ENCODE measurements at places on chromosomes 1 and 21.

GRCh38 chr21:34877485-34878128, 171.5 kb downstream of the RUNX1 start:
- no peak for DNase-seq

DNA sequence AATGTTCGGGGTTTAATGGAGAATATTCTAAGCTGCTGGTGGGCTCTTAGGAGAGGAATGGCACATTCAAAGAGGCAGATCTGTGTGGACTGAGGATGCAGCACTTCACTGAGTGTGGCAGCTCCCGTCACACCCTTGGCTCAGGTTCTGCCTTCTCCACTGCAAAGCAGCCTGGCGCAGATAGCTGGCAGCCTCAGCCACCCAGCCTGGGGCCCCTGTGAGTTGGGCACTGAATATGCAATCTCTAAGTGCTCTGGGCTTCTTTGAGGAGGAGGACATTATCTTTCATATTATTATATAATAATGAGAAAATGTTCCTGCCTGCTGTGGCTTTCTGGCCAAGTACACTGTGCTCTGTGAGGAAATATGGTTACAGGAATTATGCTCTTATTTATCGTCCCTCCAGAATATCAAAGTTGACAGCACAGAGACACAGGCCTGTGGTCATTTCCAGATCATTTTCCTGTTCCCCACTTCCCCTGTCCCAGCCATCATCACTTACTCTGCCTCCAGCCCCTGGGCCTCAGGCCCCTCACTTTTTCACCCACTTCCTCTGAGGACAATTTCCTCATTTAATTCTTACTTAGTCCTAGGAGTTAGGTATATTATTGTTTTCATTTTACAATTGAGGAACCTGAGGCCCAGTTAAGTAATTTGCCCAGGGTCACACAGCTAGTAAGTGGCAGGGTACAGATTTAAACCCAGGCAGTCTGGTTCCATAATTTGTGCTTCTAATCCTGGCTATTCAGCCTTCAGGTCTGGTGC, 53.6 kb downstream of the MAB21L3 start:
- peak; percentile 55 for DNase-seq

- DNase-seq = no peak
These were observed 40.5 kb downstream of the PATJ start for GRCh38 chr1:61782771-61783170.

DNA sequence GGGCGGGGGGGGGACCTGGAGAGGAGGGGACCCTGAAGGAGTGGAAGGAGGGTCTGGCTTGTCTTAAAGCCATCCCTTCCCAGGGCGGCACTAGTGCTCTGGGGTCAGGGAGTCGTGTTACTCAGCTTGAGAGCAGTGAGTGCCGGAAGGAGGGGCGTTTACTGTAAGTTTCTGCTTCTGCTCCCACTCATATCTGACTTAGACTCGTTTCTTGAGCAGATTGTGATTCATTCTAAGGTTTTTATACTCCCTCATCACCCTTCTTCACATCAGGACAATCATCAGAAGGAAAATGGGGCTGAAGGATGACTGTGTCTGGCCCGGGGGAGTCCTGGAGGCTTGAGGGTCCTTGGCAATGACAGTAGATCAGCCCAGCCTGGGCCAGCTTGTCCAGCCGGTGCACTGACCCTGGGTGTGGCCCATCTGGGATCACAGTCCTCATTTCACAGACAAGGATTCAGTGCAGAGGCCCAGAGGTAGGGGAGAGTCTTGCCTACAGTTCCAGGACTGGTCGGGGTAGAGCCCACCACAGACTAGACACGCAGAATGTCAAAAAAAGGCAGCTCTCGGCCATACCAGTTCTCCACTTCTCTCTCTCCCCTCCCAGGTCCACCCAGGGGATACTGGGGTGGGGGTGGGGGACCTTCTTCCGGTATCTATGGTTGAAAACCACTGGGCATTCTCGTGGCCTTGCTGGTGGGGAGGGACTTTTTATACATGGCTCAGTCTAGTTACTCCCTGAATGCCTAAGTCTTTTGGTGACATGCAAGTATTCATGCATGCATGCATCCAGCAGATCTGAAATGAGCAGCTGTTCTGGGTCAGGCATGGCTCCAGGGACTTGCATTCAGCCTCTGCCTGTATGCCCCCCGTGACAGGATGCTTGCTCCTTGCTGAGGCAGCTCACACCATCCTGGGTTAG, 5.1 kb downstream of the TNFRSF8 start:
- DNase-seq = no peak

DNA sequence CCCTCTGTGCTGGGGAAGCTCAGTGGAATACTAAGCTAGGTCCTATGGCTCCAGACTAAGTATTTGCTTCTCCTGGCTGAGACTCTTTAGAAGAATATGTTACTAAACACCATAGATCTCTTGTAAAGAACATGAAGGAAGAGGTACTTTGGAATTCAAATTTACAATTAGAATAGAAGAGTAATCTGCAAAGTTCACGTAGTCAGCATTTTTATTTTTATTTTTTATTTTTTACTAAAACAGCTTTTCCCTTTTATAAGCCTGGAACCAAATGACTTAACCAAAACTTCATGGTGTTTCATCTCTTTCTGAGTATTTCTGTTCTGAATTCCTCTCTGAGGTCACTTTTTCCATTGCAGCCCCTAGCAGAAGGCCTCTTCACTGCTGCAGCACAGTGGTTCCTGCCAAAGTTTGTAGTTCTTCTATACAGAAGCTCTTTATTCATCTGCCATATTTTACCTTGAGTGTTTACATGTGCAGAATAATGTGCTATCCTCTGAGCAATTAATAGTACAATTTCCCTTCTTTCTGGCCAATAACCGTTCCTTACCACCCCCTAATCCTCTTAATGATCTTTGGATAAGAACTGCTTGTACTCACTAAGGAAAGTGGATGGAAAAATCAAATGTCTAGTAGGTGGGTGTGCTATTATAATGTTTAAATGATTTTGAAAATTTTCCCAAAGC, 27.2 kb downstream of the TSEN15 start:
- no peak for DNase-seq

- DNase-seq = peak; percentile 1
These were observed 30.6 kb downstream of the CDK18 start for GRCh38 chr1:205535096-205535495.

DNA sequence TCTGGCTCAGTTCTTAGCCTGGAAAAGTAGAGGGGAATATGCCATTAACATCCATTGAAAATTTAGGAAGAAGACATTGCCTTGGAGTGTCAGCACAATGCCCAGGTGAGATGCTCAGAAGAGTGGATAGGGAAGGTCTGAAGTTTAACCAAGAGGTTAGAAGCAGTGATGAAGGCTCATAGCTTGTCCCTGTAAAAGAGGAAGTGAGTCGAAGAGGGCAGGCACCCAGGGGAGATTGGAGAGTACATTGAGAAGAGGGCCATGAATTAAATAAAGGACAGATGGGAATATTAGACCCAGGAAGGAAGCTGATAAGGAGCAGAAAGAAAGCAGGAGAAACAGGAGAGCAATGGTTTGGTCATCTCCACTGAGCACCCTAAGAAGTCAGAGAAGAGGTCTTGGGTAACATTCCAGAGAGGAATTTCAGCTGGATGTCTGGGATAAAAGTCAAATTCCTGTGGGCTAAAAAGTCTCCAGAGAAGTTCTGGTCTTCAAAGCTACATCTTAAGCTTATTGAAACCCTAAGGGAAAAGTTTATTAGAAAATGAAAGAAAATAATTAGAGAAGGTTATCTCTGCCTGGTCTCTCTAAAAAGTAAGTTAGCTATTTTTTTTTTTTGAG, 17.3 kb downstream of the C8B start:
- DNase-seq = no peak

DNA sequence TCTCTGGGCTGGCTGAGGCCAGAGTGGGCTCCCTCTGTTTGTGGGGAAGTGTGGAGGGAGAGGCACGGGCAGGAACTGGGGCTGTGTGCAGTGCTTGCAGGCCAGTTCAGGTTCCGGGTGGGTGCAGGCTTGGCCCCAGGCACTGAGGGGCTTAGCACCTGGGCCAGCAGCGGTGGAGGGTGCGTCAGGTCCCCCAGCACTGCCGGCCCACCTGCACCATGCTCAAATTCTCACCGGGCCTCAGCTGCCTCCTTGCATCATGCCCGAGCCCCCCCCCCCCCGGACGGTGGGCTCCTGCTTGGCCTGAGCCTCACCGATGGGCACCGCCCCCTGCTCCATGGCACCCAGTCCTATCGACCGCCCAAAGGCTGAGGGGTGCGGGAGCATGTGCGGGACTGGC, 26.3 kb upstream of the FCGR2A start:
- no peak for DNase-seq

DNA sequence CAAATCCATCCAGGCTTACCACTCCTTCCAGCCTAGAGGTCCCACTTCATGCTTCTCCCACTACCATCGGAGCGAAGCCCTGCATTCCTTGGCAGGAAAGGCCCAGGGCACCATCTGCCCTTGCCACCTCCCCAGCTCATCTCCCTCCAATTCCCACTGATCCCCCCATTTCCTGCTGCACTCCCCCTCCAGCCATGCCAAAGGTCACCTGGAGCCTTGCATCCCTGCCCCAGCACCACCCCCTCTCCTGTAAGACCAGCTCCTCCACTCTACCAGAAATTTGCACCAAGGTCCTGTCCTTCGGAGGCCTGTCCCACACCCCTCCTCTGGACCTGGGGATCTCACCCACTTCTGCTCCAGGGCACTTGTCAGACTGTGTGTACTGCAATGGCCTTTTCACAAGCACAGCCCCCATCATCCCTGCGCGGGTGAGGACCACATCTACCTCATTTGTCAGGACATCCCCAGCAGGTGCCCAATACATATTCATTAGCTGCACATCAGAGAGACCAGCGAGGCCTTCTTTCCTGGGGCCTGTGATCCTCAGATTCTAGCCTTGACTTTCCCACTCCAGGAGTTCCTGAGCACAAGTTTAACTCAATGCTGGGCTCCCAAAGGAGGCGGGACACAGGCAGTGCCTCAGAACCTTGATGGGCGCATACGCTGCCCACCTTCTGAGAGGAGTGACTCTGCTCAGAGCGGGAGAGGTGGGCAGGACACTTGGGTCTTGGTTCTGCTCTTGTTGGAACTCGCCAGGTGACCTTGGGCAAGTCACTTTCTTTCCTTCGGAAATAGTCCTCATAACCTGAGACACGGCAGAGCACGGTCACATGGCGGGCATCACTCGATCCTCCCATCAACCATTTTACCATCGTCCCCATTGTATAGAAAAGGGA, 49.9 kb upstream of the EDN2 start:
- no peak for DNase-seq

DNA sequence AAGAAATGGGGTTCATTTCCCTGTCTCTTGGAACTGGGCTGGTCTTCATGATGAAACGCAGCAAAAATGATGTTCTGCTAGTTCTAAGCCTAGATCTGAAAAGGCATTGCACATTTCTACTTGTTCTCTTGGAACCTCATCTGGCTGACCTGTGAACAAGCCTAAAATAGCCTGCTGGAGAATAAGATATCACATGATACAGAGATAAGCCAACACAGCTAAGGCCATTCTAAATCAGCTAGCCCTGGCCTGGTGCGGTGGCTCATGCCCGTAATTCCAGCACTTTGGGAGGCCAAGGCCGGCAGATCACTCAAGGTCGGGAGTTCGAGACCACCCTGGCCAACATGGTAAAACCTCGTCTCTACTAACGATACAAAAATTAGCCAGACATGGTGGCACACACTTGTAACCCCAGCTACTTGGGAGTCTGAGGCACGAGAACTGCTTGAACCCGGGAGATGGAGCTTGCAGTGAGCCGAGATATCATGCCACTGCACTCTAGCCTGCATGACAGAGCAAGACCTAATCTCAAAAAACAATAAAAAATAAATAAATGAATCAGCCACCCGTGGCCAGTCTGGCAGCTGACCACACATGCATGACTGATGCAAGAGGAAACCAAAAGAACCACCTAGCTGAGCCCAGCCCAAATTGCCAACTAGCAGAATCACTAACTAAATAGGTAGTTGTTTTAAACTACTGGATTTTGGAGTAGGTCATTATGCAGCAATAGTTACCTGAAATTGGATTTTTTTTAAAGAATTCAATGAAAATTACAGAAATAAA, 18.0 kb downstream of the CD244 start:
- no peak for DNase-seq

- DNase-seq = no peak
These were observed 79.6 kb downstream of the DOP1B start for GRCh38 chr21:36236052-36236730.

- no peak for DNase-seq
These were observed 25.3 kb downstream of the YARS1 start for GRCh38 chr1:32791881-32792280.

DNA sequence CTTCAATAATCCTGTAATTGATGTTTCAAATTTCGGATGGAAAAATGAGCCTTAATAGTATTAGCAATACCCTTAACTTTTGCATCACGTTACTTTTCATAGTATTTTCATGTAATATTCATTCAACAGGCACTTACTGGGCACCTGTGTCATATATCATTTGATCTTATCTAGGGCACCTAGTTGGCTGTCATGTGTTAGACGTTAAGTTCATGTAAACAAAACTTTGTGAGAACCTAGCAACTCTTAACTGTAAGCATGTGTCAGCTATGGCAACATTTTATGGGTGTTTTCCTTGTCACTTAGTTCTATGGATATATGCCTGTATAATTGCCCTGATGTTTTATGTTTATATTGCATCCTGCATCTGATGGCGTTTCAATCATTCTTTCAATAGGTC, 777 bp downstream of the LAMC2 start:
- no peak for DNase-seq

GRCh38 chr1:207352554-207352953, 31.1 kb downstream of the CD55 start:
- DNase-seq = no peak

- DNase-seq = peak; percentile 66
These were observed 2.9 kb downstream of the ADORA1 start for GRCh38 chr1:203130358-203130985.

- DNase-seq = no peak
These were observed 136.1 kb downstream of the KIF26B start for GRCh38 chr1:245290836-245291235.

- DNase-seq = peak; percentile 44
These were observed 316 bp downstream of the AP4B1 start for GRCh38 chr1:113904293-113904673.

DNA sequence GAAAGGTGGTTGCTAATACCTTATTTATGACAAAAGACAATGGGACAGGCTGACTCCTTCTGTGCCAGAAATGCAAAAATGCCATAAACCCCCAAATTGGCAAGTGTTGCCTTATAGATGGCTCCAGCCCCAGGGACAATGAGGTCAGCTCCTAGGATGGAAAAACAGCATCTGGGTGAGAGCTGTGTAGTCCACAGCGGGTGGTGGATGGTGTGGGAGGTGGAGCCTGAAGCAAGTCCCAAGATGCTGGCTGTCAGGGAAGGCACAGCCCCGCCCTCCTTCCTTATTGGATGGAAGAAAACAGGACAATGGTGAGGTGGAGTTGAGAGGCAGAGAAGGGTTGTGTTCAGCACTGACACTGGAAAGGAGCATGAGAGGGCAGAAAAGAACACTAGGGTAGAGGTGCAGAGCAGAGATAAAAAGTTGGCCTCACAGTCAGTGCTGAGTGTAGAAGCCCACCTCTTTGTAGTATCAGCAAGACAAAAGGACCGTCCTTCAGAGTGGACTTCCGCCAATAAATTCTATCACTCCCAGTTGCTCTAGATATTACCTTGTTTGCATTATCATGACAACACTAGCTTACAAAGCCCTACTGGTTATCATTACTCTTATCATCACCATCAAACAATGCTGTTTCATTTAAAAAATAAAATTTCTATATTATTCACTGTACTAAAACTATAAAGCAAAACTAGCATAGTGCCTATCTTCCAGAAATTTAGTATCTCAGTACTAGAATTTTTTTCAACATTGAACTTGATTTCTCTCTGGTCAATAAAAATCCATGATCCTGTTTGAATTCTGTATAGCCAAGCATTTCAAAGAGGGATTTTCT, 3.7 kb upstream of the SDE2 start:
- peak; percentile 30 for DNase-seq
